ENCODE measurements at places on chromosomes 5 and 9.

- DNase-seq: no peak
These were observed 57.4 kb downstream of the ATPSCKMT start for GRCh38 chr5:10192309-10192708.

DNA sequence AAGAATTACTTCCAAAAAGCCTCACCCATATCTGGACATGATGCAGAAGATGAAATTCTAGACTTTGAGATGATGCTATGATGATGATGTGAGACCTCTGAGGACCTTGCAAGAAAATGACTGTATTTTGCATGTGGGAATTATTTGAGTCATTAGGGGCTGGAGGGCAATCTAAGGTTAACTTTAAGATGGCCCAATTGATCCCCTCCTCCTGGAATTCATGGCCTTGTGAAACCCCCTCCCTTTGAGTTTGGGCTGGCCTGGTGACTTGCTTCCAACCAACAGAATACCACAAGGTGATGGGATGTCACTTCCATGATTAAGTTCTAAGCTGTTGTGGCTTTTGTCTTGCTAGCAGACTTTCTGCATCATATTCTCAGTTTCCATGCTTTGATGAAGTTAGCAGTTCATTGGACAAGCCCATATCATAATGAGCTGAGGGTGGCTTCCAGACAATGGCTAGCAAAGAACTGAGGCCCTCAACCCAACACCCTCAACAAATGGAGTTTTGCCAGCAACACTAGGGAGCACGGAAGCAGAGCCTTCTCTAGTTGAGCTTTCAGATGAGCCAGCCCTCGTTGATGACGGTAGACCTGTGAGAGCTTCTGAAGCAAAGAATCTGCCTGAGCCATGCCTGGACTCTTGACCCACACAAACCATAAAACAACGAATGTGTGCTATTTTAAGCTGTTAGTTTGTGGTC is 7.4 kb upstream of the AMACR start:
- DNase-seq: peak; percentile 59

- no peak for DNase-seq
These were observed 31.9 kb downstream of the GNA14 start for GRCh38 chr9:77616191-77616590.

DNA sequence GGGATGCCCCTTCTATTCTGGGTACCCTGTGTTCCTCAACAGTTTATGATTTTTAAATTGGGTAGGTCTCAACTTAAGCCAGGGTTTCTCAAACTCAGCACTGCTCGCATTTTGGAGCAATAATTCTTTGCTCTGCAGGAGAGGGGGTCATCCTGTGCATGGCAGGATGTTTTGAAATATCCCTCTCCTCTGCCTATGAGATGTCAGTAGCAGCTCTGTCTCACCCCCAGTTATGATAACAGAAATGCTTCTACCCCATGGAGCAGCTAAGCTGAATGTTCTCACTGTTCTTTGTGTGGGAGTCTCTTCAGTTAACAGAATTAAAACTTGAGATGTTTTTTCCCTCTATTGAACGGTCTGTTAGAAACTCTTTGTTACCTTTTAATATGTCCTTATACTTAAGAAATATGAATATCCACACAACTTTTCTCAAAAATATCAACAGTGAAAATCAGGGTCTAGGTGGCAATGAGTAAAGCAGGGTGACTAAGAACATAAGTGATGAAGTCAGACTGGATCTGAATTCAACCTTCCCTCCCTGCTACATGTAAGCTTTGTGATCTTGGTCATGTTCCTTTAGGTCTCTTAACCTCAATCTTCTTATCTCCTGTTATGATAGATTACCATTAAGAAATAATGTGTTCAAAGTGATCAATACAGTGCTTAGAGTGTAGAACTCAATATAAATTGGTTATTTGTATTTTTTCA is 89.0 kb downstream of the CAMK4 start:
- no peak for DNase-seq

GRCh38 chr5:145975001-145975360 is 38.6 kb downstream of the SH3RF2 start:
- no peak for DNase-seq

DNA sequence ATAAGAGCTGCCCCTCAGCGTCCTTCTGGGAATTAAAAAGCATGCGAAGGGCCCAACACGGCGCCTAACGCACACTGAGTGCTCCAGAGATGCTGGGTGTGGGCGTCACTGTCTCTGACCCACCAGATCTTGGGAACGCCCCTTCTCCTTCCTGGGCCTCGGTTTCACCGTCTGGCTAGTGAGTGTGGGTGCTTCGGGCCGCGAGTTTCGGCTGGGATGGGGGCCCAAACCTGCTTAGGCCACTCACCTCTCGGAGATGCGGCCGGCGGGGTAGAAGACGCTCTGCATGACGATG is 3.7 kb downstream of the PIP5KL1 start:
- DNase-seq: no peak

GRCh38 chr5:31193591-31194467 is at the start of gene CDH6:
CDH6 (plus strand) TSS chr5:31193686; CDS start chr5:31267474, 73,788 bp downstream.
- DNase-seq: no peak

DNA sequence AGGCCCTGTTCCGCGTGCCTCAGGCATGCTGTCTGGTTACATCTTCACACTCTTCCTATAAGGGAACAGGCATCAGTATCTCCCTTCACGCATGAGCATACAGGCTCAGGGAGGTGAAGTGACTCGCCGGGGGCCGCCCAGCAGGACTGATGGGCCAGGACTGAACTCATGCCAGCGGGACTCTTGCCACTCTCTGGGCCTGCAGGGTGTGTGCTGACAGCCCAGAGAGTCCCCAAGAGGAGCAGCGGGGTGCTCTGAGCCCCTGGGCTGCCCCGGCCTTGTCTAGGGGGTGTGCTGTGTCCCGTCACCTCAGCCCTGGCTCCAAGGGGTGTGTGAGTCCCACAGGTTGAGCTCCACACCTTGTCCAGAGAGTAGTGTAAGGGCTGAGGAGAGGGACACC is 9.9 kb downstream of the KCNT1 start:
- no peak for DNase-seq

DNA sequence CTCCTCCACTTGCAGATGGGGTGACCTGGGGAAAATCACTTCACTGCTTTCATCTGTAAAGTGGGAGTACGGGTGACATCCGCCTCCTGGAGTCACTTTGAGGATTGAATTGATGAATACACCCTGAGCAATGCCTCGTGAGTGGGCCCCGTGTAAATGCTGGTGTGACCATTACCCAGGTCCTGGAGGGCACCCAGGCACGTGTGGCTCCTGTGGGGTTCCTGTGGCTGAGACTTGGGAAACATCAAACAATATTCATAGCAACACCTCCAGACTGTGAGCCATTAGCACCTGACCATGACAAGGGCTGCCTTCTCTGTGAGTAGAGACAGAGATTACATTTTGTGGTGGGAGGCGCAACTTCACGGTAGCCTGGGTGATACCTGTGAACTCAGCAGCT is 11.4 kb downstream of the MRPL36 start:
- DNase-seq: no peak

- DNase-seq: no peak
These were observed 31.4 kb upstream of the MYOT start for GRCh38 chr5:137836298-137836697.

DNA sequence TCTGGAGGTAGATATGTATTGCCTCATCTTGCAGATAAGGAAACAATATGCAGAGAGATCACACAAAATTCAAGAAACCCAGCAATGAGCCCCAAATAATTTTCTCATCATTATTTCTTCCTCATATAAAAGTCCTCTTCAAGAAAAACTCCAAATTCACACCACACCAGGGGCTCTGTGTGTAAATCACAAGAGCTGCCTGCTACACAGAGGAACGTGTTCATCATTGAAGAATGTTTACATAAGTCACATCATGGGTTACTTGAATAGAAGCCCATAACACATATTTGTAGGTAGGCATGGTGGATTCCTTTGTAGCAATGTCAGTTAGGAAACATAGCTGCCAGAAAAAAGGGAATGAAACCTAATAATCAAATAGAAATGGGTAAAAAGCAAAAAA is 308.1 kb upstream of the TLE4 start:
- DNase-seq: no peak

- no peak for DNase-seq
These were observed 70.0 kb upstream of the IL17B start for GRCh38 chr5:149448831-149449714.

DNA sequence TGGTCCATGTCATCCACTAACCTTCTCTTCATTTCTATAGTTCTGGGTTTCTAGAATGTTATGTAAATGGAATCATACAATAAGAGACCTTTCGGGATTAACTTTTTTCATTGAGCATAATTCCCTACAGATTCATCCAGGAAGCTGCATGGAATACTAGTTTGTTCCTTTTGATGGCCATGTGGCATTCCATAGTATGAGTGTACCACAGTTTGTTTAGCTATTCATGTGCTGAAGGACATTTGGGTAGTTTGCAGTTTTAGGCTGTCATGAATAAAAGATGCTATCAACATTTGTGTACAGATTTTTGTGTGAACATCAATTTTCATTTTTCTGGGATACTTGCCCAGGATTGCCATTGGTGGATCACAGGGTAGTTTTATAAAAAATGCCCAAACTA is 6.8 kb upstream of the SPTLC1 start:
- DNase-seq: no peak

- no peak for DNase-seq
These were observed 319.1 kb upstream of the PIK3R1 start for GRCh38 chr5:67896311-67896929.

DNA sequence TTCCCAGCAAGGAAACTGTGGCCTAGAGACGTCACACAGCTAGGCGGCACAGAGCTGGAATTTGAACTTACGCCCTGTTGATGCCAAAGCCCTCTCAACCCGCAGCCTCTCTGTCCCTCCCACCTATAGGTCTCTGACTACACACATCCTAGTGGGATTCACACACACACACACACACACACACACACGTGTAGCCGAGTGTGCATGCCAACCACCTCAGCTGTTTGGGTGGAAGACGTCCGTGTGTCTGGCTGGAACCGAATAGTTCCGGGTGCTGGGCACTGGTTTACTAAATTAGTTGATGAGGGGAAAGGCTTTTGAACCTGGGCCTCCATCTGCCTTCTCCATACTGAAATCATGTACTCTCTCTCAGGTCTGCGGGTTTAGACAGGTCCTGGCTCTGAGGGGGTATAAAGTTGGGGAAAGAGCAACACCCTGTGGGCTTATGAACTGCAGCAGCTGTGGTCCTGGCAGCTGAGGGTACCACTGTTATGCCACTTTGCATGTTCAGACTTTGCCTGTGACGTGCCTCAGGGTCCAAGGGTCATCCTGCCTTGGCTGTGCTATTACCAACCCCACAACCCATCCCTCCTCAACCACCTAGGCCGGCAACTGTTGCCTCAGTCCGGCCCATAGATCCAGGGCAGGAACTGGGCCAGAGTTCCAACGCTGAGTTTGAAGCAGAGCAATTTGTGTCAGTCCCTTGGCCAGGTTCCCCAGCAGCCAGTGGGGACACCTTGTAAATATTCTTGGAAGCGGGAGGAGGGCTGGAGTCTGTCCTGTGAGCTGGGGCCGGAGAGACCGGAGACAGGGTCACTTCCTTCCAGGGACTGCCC is 50.5 kb downstream of the PSD2 start:
- DNase-seq: no peak

- DNase-seq: no peak
These were observed 78.3 kb upstream of the ZNF608 start for GRCh38 chr5:124824637-124825158.

DNA sequence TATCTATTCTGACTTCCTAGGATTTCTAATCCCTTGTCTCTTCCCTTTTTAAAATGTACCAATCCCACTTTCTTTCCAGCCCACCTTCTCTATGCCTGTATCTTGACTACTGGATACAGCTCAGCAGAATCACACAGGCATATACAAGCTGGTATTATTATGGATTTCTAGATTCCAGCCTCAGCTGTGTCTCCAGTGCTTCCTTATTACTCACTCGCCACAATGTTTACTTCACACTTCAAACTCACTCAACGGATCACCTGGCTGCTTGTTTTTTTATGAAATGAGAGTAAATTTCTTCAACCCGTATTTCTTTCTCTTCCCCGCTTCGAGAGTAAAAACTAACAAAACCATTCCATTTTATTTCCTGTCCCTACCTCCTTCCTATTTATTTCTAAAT is 38.8 kb downstream of the CWC27 start:
- DNase-seq: no peak

DNA sequence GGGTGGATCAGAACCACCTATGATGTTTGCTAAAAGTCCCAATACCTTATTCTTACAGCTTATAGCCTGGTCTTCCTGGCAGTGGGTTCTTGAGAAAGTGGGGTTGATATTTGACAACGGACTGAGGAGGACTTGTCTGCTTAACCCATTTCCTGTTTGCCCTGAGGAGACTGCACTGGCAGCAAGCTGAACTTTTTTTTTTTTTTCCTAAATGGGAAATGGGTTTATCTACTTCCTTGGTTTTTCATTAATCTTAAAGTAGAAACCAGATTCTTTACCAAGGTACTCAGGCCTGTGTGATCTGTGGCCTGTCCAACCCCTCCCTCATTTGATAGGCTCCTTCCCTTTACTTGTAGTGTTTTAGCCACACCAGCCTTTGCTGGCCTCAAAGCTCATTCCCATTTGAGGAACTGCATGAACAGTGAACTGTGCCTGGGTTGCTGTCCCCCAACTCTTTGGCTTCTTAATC is 47.1 kb downstream of the C9orf57 start:
- DNase-seq: no peak

GRCh38 chr5:130549884-130550561 is 615.0 kb downstream of the HINT1 start:
- no peak for DNase-seq

DNA sequence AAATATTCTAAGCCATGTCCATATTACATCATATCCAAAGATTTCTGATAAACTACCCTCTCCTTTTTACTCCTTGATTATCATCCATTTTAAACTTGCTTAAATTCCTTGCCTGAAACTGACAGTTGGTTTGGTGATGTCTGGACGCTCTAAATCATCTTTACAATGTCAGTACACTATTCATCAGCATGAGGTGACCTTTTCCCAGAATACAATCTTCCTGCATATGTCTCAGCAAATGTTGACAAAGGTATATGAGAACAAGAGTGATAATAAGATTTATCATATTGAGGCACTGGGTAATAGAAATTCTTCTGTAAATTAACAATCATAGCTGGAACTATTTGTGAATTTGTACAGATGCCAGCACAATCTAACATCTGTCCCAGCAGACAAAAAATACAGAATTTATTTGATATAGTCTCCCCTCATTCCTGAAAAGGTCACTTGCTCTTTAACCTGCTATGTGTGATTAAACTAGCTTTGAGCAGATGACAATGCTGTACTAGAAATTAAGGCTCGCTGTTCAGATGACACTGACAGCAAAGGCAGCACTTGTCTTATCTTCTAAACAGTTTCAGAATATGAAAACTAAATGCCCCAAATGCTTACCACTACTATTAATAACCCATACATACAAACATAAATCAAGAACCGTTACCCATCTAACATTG is 32.2 kb downstream of the COX7C start:
- no peak for DNase-seq
